ENCODE measurements at places on chromosomes 1 and 21.

GRCh38 chr1:72845381-72845780, 563.0 kb upstream of the NEGR1 start:
- no peak for DNase-seq

GRCh38 chr1:214008791-214009422, 21.1 kb downstream of the PROX1 start:
- no peak for DNase-seq

DNA sequence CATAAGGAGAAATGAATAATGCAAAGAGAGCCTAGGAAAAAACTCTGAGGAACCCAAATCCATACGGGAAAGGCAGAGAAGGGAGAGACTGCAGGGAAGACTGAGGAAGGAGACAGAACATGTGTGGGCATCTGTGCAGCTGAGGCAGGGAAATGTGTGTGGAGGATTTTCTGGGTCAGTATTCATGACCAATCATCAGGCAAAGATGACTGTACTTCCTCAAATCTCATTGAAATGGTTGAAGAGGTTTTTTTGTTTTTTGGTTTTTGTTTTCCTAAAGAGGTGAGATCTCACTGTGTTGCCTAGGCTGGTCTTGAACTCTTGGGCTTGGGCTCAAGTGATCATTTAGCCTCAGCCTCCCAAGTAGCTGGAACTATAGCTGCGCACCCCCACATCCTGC, 15.7 kb downstream of the DIP2A start:
- no peak for DNase-seq

- no peak for DNase-seq
Measured at GRCh38 chr1:223364685-223365382, 858 bp upstream of the SUSD4 start.

- no peak for DNase-seq
Measured at GRCh38 chr1:175095978-175096607, 28.5 kb downstream of the TNN start.

- no peak for DNase-seq
Measured at GRCh38 chr1:94122201-94122970, 1.4 kb upstream of the ABCA4 start.

GRCh38 chr1:43484367-43484766, 30.6 kb upstream of the HYI start:
- DNase-seq: no peak

DNA sequence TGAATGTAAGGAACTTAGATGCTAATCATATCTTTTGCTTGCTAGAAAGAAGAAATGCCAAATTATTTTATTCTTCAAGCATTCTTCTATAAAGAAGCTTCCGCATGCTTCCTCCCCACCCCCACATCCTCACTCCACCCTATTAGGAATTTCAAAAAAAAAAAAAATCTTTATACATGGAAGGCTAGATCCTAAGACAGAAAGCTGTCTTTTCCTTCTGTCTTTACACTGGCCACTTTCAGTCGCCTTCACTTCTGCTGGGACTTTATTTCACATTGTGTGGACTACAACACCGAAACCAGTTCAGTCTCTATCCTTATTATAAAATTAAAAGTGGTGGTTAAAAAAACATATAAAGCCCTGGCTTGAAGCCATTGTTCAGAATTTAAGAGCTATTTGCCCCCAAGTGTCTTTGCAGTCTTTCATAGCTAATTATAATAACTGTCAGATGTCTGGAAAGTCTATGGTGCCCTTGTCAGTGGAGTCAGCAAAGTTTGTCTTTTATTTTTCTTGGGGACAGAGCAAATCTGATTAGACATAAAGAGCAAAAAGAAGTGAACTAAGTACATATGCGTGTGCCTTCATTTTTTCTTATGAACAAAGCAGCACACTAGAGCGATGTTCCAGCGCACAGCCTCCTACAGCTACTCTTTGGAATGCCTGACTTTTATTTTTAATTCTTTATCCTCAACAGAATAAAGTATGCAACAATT, 297.7 kb downstream of the PTPRC start:
- no peak for DNase-seq

GRCh38 chr1:17603091-17603841, 63.8 kb downstream of the ARHGEF10L start:
- DNase-seq: no peak

DNA sequence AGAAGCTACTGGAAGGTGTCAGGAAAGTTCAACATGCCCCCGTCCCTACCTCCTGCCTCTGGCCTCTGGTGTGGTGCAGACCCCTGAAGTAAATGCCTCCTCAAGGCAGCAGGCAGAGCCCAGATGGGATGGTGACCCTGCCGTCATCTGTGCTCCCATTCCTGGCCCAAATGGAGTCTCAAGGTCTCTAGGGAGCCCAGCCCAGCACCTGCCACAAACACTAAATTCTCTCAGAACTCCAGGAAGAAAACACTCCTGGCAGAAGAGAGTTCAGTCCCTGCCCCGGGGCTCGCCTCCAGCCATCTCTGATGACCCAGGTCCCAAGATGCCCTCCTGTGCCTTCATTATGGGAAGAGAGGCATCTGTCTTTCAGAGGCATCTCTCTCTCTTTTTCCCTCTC, 261.6 kb upstream of the TMEM51 start:
- DNase-seq: no peak

GRCh38 chr1:150972417-150972940, 2.2 kb downstream of the CERS2 start:
- DNase-seq: no peak

- DNase-seq: no peak
Measured at GRCh38 chr1:245997471-245998258, 509.4 kb downstream of the SMYD3 start.

DNA sequence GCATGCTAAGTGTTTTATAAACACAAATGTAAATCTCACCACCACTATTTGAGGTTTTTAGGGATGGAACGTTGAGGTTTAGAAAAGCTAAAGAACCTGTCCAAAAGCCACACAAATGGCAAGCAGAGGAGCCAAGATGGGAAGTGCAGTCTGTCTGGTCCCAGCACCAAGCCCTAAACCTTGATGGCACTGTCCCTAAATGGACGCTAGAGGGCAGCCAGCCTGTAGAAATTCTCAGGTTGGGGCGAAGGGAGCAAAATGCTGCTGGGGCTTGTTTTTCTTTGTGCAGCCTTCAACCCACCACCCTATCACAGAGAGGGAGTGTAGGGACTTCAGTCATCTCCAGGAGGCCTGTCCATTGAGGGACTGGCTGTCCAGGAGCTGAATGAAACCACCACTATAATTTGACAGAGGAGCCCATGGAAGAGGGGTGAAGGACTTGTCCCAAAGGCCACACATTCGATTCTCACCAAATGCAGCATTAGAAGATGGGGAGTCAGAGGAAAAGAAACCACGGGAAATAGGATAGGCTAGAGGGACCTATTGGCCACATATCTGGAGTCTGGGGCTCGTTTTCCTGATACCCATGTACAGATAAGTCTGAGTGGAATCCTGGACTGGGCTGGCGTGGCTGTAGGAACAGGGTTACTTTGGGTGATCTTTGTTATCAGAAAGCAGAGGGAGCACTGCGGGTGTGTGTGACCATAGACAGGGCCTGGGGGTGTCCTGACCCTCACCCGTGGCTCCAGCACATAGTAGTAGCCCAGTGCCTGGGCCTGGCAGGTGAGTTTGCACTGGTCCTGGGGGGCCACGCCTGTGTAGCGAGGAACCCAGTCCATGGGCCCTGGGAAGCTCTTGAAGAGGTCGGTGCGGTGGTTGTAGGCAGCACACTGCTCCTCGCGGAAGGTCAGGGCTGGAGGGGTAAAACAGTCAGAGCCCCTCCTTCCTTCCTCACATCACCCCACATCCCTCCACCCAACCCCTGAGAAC, 6.1 kb downstream of the ADAMTS4 start:
- peak; percentile 70 for DNase-seq

DNA sequence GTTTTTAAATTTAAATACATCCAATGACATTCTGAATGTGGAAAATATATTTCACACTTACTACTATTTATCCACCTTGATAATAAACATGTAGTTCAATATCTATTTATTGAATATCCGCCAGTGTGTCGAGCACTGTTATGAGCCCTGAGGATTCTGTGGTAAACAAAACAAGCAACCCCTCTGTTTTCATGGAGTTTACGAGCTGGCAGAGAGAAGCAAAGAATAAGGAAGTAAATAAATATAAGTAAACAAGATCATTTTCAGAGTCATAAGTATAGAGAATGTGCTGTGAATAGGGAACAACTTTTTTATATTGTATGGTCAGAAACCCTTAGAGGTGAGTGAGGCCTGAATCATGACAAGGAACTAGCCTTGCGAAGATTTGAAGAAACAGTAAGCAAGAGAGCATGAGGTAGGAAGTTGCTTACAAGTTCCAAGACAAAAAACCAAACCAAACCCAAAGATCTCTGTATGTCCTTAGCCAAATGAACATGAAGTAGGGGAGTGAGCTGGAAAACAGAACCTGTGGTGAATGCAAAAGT, 6.4 kb upstream of the SERBP1 start:
- no peak for DNase-seq

DNA sequence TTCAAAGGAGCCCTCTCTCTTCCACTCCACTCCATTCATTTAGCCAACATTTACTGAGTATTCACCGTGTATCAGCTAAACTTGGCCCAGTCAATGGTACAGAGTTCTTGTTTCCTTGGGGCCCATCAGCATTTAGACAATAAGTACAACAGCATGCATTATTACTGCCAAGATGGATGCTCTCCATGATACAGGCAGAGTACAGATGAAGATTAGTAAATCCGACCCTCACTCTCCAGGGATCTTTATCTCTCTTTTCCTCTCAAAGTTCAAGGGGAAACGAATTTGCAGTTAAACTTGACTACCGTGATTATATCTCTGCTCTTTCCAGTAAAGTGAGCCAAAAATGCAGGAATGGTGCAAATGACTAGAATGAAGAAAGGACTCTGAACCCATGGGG, 184.6 kb upstream of the DUSP10 start:
- no peak for DNase-seq

DNA sequence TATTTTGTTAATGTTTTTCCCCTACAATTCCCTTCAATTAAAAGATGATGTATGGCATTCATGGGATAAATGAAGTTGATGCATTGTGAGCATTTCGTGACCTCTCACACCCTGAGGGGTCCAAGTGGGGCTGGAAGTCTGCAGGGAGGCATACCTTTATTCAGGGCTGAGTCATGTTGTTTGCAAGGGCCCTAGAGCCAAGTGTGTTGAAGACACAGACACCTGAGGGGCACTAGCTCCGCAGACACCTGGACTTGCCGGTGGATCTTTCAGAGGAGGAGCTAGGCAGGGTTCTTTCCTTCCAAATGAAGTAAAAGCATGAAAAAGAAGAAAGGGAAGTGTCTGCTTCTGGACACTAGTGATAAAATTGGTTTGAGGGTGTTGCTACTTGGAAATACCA, 57.0 kb upstream of the RGS7 start:
- no peak for DNase-seq

DNA sequence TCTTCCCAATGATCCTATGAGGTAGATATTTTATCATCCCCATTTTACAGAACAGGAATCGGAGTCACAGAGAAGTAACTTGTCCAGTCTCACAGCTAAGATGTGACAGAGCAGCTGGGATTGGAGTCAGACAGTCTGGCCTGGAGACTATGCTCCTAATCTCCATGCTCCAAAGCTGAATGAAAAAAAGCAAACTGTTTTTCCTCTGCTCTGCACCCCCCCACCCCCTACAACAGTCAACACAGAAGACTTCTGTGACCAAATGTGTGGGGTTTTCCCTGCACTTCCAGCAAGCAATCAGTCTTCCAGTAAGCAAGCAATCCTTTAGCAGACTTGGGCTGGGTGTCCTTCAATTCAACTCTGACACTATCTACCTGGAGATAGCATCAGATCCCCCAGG, 33.2 kb downstream of the KIRREL1 start:
- no peak for DNase-seq

DNA sequence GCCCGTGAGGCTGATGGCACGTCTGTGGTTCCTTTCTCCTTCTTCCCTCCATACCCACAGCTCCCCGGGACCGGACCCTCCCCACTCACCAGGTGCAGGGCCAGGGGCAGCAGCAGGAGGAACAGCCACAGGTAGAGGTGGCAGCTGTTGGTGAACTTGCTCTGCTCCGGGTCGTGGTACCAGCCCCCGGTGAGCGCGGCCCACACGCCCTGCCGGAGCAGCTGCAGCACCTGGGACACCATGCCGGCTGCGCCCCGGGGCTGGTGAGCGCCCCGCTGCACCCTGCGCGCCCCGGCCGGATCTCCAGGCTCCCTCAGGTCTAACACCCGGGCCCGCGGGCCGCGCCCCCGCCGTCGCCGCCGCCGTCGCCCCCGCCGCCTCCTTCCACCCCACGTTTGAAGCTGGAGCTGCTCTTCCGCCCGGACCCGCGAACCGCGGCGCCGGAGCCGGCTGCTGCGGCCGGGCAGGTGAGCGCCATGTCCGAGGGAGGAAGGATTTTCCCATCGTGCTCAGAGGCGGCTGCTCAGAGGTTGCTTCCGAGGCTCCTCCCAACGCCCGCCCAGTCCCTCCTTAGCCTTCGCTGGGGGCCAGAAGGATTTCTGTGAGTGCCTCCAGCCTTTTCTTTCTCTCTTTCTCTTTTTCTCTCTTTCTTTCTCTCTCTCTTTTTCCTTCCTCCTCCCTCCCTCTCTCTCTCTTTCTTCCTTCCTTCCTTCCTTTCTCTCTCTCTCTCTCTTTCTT, at the start of gene PCNX2:
PCNX2 (minus strand) TSS at position 489 of the 738 bp plus-strand sequence; CDS start at position 242, 247 bp downstream.
- DNase-seq: peak; percentile 59

DNA sequence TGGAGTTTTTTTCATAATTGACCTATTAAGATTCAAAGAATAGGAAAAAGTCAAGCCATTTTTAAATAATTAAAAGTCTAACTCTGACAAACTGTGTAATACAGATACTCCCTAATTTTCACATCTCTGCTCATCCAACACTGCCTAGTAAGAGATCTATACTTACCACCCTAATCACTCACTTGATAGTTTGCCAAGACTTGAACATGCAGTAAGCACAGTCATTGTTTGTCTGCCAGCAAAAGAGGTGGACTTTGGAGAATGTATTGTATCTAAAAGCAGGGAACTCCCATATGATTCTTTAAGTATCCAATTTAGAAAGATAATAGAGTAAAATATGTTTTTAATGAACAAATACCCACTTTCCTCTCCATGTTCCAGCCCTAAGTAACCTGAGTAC, 15.5 kb downstream of the TMEM59 start:
- no peak for DNase-seq

DNA sequence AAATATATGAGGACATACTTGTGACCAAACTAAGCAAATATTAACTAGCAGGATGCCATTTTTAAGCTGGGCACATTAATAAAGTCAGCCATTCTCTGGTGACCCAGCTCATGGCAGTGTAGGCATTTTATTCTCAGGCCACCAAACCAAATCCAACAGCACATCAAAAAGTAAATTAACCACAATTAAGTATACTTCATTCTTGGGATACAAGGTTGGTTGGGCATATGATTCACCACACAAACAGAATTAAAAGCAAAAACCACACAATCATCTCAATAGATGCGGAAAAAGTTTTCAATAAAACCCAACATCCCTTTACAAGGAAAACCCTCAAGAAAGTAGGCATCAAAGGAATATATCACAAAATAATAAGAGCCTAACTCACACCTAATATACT, 101.3 kb downstream of the FAF1 start:
- no peak for DNase-seq

GRCh38 chr1:237013608-237014007, 9.4 kb upstream of the MT1HL1 start:
- DNase-seq: no peak
